ENCODE measurements at places on chromosomes 1 and 21.

DNA sequence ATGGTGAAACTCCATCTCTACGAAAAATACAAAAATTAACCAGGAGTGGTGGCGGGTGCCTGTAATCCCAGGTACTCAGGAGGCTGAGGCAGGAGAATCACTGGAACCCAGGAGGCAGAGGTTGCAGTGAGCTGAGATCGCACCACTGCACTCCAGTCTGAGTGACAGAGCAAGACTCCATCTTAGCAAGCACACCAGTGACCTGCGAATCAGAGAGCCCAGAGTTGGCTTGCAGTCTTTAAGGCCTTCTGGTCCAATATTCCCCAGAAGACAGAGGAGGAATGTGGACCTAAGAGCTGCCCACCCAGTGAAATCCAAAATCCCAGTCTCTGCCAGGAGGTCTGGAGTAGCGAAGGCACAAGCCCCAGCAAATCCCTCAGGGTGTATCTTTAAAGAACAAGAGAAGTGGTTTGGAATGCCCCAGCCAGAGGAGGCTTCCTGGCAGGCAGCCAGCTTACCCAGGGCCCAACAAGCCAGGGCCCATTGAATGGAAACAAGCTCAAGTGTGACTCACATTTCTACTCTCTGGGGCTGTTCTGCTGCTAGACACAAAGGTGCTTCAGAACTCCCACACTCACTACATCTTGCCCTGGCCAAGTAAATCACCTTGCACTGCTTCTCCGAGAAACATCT is 23.9 kb downstream of the GPR161 start:
- DNase-seq: no peak

GRCh38 chr1:229186373-229187056 is 84.4 kb upstream of the RAB4A start:
- no peak for DNase-seq

DNA sequence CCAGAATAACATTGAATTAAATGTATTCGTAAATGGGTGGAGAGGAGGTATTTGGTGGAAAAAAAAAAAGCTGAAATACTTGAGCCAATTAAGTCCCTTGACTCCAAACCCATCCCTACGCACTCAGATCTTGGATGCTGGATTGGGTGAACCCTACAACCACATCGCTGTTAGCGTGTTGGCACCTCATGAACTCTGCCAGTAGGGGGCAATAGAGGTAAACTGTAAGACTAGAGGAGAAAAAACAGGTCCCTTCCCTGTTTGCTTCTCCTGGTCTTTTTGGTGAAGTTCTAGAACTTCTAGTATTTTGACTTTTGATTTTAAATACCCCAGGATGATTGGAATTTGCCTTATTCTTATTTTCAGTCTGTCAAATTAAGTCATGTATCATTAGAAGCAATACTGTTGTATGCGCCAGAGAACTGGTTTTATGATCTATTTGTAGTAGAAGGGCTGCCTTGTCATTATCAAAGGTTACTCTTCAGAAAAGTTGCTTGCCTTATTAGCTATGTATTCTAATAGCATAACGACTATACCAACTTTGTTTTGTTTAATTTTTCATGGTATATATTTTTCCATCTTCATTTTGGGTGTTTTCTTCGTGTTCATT is 1.9 kb upstream of the OR13G1 start:
- no peak for DNase-seq

DNA sequence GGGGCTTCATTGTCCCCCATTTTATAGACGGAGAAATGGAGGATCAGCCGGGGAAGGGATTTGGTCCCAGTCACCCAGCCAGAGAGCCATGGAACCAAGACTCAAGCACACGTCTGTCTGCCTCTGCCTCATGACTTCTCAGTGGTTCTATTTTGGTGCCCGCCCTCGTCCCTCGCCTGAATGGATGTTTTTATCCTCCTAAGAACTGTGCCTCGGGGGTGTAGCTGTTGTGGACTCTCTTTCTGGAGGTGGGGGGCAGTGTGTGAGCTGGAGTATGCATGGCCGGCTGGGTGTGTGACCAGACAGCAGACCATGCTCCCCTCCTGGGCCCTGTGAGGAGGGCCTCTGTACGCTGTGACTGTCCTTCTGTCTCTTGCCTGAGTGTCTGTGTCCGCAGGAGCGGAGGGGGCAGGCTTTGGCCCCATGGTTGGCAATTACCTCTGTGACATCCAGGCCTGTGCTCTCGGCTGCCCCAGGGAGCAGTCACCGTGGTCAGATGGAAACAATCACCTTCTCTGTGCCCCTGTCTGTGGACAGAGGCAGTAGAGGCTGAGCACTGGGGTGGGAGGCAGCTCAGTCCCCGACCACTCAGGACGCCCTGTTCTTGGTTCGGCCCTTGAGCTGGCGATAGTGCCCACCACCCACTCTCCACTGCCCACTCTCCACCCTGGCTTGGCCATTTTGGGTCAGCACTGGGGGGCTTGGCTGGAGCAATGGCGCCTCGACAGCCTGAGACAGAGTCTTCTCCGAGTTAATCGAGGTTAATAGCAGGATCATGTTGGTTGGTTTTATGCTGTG is 20.4 kb downstream of the WNT4 start:
- no peak for DNase-seq

GRCh38 chr1:31166462-31166861 is 73.2 kb downstream of the NKAIN1 start:
- no peak for DNase-seq
